ENCODE measurements at places on chromosomes 3 and 15.
A peak's percentile ranks its signal among the peaks of the same experiment; 100 is the strongest.

- DNase-seq: no peak
These were observed 5.8 kb downstream of the LIPC start for GRCh38 chr15:58437531-58438105.

GRCh38 chr3:29679944-29680343, 399.1 kb downstream of the RBMS3 start:
- no peak for DNase-seq

DNA sequence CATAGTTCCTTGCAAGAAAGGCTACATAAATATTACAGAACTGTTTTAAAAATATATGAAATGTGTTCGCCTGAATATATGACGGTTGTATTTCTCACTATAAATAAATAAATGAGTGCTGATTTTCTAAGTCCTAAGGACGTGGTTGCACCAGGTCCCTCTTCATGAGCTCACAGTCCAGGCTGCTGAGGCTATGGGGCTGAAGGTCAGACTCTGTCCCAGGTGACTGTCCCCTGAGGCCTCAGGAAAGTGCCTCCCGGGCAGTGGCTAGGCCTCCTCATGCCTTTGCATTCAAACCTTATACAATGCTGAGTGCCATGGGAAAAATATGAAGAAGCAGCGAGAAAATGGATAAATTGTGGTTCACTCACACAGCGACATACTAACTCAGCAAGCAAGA, 43.5 kb upstream of the SSR3 start:
- no peak for DNase-seq

DNA sequence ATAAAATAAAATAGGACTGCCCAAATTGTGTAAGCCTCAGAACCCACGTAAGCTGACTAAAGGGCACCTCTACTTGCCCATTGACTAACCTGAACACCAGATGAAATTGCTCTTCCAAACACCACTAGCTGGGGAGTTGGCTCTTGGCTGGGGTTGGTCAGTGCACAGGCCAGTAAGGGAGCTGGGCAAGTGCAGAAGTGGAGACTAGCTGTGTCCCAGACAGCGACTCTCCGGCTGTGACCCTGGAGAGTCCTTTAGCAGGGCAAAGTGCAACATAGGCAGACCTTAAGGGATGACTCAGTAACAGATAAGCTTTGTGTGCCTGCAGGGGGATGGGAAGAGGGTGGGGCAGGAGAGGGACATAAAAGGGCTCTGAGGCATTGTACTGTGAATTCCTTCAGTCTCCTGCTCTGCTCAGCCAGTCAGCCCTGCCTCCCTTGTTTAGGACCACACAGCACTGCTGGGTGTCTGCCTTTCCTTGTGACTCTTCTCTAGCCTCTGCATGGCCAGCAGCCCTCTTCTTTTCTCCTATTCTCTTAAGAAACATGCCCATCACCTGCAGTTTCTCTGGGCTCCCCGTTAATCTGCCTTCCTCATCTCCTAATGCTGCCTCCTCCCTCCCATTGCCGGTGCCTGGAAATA, 13.2 kb downstream of the NR1I2 start:
- DNase-seq: peak; percentile 33

DNA sequence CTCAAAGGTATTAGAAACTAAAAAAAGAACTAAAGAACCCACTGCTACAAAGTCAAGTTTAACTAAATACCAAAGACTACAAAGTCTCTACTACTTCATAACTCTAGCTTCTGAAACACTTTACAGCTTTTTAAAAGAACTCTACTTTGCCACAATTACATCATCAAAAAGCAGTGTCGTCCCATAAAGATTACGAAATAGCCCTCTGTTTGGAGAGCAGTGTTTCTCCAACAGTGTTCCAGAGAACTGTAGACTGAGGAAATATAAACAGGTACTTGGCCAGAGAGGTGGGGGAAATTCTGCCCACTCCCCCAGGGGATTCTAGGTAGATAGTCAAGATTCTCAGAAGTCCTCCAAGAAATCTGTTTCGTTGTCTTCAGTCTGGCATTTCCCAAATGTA, 225.6 kb downstream of the PDZRN3 start:
- peak; percentile 27 for DNase-seq

GRCh38 chr3:131957980-131958379, 76.8 kb downstream of the CPNE4 start:
- DNase-seq: no peak

- peak; percentile 57 for DNase-seq
These were observed 52.6 kb upstream of the ADGRG7 start for GRCh38 chr3:100556673-100557310.

GRCh38 chr3:140910860-140911259, 30.8 kb upstream of the SLC25A36 start:
- DNase-seq: peak; percentile 10

- DNase-seq: no peak
These were observed 1259.0 kb downstream of the ZPLD1 start for GRCh38 chr3:103693831-103694230.

GRCh38 chr3:146065573-146066006, 95.4 kb downstream of the PLOD2 start:
- DNase-seq: peak; percentile 65

DNA sequence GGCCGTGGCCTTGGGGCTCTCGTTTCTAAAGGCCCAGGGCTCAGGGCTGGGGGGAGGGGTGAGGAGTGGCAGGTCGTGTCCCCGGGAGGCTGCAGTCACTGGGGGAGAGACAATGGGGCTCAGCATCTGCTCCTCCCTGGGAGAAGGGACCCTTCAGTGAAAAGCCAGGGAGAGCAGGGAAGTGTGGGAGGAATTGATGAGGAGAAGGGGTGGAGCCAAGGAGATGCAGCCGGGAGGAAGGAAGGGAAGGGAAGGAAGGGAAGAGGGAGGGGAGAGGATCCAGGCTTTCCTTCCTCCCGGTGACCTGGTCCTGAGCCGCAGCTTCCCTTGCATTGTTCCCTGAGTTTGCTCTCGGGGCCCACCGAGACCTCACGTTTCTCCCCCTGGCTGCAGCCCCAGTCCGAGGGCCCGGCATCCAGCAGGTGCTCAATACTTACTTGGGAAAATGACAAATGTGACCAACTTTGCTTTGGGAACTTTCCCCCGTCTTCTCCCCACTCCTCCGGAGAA, 1.4 kb upstream of the ZNF710 start:
- DNase-seq: peak; percentile 72

GRCh38 chr3:111662907-111663306, 67.8 kb upstream of the ZBED2 start:
- no peak for DNase-seq

DNA sequence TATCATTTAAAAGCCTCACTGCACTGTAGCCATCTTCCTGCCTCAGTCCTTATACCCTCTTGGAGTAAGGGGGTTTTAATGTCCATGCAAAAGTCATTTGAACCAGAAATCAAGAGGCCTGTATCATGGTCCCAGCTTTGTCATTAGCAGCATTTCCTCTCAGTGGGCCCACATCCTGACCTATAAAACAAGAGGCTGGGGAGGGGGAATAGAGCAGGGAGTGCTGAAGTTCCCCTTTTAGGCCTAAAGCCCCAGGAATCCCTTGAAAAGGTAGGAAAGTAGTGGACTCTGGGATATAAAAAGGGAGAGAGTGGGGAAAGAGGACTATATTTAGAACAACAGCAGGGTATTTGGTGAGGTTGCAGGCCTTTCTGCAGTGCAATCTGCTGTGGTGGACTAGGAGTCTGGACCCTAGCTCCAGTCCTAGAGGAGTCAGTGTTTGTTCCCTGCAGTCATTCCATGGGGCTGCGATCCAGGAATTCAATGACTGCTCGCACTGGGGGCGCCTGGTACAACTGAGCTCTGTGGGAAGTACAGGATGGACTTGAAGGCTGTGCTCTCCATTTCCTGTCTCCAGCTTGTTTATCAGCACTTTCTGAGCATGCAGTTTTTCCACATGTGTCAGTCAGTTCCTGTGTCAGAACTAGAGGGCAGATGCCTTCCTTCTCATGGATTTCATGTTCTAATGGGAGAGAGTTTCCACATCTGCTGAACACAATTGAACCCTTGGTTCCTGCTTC, 46.8 kb downstream of the PDHB start:
- peak; percentile 83 for DNase-seq

DNA sequence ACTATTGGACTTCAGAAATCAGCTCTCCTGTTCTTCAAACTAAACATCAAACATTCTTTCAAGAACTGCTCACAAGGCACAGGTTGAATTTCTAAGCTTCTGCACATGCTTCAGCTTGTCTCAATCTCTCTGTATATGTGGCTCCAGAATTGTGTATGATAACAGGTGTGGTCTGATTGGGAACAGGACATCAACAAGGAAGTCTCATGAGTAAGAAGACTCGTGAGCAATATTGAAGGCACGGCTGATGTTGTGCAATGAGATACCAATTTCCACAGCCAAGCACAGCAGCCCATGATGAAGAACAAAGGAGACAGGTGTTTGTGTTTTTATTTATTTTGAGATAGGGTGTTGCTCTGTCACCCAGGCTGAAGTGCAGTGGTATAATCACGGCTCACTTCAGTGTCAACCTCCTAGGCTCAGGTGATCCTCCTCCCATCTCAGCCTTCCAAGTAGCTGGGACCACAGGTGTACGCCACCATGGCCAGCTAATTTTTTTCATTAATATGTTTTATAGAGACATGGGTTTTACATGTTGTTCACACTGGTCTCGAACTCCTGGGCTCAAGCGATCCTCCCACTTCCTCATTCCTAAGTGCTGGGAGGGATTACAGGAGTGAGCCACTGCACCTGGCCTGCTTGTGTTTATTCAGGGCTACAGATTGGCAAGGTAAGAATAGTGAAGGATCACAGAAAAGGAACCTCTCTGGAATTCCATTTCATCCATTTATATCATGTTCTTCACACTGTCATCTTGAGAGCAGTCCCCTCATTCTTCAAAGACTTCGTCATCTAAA, 32.2 kb upstream of the ABHD17C start:
- DNase-seq: no peak

DNA sequence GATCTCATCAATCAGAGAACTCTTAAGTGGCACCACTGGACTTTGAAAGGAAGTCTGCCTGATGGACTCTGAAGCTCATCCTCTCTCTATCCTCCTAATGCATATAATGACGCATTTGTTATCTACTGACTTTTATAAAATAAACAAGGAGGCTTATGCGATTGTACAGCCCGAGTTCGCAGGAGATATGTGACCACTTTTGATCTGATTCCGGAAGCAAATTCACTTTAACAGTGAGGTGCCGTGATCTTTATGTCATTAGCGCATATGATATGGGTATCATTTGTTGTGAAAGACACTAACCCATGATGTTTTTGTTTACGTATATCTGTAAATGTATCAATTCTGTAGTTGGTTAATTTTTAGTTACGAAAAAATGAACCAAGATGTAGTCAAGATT, 427 bp upstream of the RNF111 start:
- no peak for DNase-seq

GRCh38 chr15:92733934-92734521, 78.5 kb upstream of the FAM174B start:
- DNase-seq: peak; percentile 12

DNA sequence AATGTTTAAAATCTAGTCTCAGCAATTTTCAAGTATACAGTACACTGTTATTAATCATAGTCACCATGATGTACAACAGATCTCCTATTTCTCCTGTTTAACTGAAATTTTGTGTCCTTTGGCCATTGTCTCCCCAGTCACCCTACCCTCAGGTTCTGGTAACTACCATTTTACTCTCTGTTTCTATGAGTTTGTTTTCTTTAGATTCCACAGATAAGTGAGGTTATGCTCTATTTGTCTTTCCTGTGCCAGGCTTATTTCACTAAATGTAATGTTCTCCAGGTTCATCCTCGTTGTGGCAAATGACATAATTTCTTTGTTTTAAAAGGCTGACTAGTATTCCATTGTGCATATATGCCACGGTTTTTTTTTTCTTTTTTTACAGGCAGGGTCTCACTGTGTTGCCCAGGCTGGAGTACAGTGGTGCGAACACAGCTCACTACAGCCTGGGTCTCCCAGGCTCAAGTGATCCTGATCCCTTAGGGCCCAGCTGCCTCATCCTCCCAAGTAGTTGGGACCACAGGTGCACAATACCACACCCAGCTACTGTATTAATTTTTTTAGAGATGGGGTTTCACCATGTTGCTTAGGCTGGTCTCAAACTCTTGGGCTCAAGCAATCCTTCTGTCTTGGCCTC, 50.0 kb downstream of the RAB7A start:
- DNase-seq: no peak

- no peak for DNase-seq
These were observed 4.1 kb downstream of the ZNF609 start for GRCh38 chr15:64464276-64465005.

DNA sequence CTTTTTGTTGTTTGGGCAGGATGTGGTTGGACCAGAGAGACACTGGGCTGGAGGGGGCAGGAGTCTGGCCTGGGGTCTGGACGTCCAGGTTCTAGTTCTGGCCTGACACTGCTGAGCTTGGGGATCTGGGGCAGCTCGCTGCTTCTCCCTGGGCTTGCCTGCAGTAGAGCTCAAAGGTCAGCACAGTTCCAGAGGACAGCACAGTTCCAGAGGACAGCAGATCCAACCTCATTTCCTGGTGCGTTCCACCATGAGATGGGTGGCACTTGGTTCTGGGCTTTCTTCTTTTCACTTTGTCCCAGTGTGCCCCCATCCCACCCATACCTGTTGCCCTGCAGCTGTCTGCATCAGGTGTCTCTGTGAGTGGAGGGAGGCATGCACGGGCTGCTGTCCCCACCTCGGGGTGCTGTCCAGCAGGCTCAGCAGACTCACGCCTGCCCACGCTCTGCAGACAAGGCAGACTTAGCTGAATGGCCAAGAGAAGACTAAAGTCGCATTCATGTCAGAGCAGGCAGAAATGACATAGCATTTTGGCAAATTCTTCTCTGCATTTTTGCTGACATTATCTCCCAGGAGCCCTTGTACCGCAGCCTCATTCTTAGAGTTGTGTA, 16.7 kb downstream of the CACNA2D3 start:
- no peak for DNase-seq

DNA sequence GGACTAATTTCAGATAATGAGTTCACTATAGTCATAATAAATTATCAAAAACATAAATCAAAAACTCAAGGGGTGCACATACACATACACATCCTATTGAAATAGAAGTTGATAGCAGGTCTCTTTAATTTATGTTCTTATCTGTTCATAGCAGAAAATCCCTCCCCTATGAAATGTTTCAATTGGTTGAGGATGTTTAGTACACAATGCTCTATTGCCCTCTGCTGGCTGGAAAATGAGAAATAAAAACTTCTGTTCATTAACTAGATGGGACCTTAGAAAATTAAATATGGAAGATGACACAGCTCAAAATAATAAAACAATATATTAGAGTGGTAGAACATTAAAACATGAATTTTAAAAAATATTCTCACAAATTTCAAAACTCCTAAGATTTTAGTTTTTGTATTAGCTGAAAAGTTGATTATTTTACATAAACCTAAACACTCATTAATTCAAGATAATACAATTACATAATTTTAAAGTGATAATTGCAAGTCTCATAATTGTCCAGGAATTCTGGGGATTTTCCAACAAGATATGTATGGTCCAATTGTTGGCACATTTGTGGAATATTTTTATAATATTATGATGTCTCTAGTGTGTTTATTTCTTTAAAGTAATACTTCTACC, 735.0 kb downstream of the ROBO1 start:
- peak; percentile 68 for DNase-seq

- DNase-seq: no peak
These were observed 101.8 kb upstream of the ST8SIA2 start for GRCh38 chr15:92291900-92292299.

- no peak for DNase-seq
These were observed 24.8 kb upstream of the RIOX2 start for GRCh38 chr3:97996988-97997387.

GRCh38 chr3:46542801-46543201, 23.3 kb downstream of the LRRC2 start:
- no peak for DNase-seq

GRCh38 chr3:131326307-131326706, 55.3 kb upstream of the NUDT16 start:
- DNase-seq: peak; percentile 56
